M059J (cell line): ENCODE measurements at places on chromosomes 2 and 18.

DNA sequence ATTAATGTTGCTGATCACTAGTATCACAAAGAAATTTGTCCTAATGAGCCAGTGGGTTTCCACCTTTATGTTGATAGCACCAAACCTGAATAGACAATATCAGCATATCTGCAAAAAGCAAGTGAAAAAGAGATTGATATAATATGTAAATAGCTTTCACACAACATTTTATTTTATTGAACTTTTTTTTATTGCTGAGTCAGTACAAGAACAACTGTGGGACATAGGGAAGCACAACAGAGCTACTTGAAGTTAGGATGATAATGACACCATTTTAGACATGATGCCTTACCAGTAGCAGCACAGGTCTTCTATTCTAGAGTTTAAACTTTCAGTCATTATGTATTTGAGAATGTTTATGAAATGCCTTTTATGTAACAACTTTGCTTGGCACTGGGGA, 554.1 kb upstream of the SETBP1 start:
- no peak for DNase-seq

DNA sequence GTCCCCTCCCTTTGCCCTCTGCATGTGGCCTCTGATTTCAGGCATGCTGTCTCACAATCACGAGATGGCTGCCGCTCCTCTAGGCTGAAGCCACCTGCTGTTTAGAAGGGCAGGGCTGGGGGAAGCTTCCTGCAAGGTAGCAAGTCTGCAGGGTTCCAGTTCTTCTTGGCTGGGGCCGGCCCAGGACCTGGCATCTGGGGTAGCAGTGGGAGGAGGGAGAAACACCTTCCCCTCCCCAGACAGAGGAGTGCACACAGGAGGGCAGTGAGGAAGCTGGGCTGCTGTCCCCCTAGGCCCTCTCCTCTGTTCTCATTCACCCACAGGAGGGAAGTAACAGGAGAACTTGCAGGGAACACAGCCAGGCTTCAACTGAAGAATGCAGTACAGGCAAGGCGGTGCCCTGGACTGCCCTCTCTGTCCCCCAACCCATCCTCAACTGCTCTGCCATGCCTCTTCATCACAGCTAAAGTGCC, 345.9 kb upstream of the HS6ST1 start:
- DNase-seq, result no peak

DNA sequence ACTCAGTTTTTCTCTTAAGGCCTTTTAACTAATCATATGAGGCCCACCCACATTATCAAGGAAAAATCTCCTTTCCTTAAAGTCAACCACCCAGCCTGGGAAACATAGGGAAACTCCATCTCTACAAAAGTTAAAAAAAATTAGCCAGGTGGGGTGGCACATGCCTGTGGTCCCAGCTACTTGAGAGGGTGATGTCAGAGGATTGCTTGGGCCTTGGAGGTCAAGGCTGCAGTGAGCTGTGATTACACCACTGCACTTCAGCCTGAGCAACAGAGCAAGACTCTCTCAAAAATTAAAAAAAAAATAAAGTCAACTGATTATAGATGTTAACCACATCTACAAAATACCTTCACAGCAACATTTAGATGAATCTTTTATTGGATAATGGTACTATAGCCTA, 5.8 kb downstream of the DPYSL5 start:
- no peak for DNase-seq

GRCh38 chr2:29401994-29402393, 286.8 kb downstream of the CLIP4 start:
- no peak for DNase-seq

GRCh38 chr2:26284132-26284531, 39.4 kb downstream of the HADHB start:
- peak; percentile 53 for DNase-seq

DNA sequence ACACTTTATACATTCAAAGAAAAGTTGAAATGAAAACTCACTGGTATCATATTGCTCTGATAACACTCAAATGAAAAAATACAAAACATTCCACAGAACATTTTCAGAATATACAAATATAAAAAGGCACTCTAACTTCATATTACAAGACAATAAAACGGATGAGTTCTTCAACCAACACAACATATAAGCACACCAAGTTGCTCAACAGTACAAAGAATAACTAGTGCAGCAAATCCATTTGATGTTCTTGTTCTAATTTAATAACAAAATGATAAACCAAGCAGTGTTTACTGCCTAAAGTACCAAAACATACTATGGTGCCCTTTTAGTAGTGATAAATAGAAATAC, 60.8 kb upstream of the PGAP1 start:
- no peak for DNase-seq

- DNase-seq, result no peak
Observed at GRCh38 chr18:65751155-65752085, 608 bp downstream of the CDH7 start.

DNA sequence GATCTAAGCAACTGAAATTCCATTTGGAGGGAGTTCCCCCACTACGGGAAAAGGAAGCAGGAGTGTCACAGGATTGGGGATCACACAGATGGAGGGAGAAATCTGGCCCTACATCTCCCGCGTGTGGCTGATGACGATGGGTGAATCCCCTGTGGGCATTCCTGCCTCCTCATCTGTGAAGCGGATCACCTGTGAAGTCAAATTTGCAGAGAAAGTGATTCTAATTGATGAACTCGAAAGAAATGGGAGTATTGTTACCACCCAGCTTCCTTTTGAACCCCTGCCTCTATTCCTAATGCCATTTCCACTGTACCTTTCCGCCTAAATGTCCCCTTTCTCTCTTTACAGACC, 92.0 kb downstream of the CMPK2 start:
- no peak for DNase-seq

DNA sequence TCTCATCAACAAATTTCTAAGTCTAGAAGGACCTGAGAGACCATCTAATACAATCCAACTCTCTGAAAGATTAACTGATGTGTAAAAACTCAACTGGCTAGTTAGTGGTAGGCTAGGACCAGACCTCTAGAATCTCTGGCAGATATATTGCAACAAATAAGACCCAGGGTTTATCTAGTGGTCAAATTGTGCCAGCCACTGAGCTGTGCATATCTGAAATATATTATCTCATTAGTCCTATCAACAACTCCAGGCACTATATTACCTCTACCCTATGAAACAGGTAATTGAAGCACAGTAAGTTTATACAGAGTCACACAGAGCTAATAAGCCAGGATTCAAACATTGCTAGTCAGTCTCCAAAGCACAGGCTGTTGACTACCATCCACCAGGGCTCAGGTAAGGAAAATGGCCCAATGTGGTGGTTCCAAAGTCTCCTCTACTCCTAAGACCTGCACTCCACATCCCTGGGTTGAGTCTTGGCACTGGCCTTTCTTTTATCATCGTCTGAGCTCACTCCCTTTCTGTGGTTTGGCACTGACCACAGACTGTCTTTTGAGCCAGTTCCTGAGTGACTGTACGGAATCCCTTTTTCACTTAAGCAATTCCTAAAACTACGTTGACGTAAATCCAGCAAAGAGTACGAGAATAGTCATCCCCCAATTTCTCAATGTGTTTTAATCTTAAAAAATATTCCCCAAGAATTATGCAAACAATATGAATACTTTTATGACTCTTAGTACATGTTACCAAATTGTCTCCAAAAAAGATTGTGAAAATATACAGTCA, 11.9 kb upstream of the PID1 start:
- DNase-seq, result peak; percentile 86

- DNase-seq, result peak; percentile 32
Observed at GRCh38 chr2:110853516-110853915, 121.1 kb downstream of the ACOXL start.

- no peak for DNase-seq
Observed at GRCh38 chr2:80078290-80079036, 226.1 kb downstream of the LRRTM1 start.

DNA sequence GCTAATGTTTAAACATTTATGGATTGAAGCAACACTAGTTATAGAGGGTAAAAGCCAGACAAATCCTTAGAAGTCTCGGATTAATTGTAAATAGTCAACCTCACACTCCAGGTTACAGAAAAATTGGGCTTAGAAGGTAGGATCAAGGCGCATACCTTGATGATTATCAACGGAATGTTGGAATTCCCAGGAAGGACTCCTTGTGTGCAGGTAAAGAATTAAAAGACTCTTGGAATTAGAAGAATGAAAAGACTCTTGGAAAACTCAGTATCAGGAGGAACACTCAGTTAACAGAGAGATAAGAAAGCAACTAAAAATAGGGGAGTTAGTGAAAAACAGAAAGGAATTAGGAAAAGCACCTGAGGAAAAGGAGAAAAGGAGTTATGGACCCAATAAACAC, 29.3 kb upstream of the EPHA4 start:
- DNase-seq, result no peak

DNA sequence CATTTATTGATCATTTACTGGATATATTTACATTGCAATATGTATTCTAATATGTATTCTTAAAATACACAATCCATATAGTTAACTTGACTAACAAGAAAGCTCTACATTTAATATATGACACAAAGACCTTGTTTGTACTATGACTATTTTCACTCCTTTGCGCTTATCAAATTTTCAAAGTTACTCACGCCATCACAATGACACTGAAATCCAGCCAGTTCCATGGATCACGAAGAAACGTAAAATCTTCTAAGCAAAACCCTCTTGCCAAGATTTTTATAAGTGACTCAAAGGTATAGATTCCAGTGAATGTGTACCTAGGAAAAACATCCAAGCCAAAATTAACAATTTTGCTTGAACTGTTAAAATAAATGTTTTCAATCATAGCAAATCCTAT, 39.6 kb downstream of the SCN3A start:
- peak; percentile 4 for DNase-seq

DNA sequence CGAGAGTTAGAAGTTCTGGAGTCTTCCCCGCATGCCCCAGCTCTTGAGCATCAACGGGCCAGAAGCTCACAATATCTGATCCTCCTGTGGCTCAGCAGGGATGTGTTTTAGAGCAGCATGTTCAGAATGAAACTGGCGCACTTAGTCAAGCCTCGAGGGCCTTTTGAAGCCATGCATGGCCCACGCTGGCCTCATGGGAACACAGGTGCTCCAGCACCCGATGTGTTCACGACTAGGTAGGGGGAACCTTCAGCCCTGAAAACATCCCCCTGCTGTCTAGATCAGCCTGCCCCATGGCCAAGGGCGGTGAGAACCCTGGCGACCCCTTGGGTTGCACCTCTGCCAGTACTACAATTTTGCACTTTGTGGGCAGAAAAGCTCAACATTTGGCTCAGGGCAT, 32.8 kb downstream of the MSH6 start:
- DNase-seq, result no peak

GRCh38 chr2:96963316-96963715, 23.1 kb downstream of the FAM178B start:
- DNase-seq, result no peak

DNA sequence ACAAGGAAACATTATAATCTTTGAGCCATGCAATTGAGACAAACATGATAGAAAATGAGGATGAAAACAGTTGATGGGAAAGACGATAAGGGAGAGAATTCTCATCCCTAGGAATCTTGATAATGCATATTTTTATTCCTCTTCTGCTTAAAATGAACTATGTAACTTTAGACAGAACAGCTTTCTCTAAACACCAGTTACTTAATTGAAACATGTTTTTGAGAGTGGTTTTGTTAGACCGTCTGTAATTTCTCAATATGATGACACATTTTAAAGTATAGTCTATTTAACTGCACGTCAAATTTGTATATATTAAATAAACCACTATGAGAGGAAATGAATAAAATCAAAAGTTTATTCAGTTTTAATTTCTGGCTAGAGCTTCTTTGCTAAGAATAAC, 1453.9 kb upstream of the NXPH2 start:
- no peak for DNase-seq

- DNase-seq, result peak; percentile 87
Observed at GRCh38 chr18:46160050-46160798, 56.0 kb downstream of the HAUS1 start.

DNA sequence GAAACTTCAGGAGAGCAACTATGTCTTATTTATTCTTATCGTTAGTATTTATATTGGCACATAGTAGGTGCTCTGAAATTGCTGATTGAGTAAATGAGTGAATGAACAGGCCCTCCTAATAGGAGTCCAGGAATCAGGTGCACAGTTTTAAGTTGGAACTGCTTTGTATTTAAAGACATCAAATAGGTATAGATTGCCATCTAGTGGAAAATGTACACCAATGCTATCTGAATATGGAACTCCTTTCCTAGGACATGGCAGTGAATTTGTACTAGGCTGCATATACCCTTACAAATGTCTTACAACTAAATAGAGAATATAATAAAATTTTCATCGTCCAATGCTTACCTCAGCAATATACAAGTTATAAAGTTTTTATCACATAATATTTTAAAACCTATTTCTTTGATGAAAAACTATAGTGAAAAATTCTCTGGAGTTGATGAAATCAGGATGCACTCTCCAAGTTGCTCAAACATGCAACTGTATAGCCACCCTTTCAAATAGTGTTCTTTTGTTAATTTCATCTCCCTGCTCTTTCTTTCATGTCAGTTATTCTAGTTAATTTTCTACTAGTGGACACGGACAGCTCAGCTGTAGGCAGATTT, 318.9 kb upstream of the SYT4 start:
- peak; percentile 37 for DNase-seq

DNA sequence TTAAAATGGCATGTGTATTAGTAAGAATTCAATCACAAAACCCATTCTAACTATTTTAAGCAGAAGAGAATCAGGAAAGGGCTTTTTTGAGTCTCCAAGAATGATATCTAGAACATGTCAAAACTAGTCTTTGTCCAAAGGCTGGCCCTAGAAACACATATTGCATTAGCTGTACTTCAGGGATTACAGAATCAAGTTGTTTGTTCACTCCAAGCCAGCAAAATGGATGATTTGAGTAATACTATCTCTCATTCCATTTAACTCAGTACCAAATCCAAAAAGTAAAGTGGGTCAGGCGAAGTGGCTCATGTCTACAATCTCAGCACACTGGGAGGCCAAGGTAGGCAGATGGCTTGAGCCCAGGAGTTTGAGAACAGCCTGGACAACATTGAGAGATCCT, 41.3 kb downstream of the ATF2 start:
- no peak for DNase-seq

DNA sequence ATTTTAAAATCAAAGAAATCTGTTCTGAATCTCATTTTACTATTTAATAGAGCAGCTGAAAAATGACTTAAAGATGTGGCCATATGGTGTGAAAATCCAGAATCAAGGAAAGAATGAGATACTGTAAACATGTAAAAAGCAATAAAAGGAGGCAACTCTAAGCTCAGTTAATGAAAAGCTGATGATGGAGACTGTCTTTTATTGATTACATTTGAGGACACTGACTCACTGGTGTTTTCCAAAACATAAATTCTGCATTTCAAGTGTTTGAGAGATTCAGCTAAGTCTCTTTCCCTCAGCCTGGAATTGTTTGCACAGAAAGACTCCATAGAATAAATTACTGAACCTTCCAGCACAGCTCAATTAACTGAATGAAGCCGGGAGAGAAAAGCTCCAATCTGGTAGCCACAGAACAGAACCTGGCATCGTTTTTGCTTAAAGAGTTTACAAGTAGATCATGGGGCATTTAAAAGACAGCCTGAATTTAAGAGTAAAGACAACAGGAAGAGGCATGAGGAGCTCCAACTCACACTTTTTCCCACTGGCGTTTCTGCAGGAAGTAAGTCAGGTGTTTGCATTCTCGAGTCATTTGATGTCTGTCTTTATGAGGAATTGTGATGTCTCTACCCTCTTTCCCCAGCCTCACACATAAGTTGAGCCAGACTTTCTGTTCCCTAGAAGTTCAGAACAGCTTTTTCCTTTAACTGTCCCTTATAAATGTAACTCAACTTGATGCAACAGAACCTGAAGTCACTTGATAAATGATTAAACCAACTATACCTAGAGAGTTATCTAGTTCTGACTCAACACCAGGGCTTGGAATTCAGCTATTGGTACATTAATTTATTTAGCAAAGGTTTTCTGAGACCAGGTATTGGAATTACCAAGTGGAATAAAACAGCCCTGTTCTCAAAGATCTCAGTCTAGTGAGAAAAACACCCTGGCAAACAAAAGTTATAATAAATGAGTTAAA, 53.3 kb downstream of the FTCDNL1 start:
- no peak for DNase-seq
